Renal cortex interstitium (tissue), 15 donors: ENCODE measurements at places on chromosomes 5 and 9.

- DNase-seq, result no peak
Measured at GRCh38 chr5:143164557-143164956, 238.9 kb downstream of the NR3C1 start.

DNA sequence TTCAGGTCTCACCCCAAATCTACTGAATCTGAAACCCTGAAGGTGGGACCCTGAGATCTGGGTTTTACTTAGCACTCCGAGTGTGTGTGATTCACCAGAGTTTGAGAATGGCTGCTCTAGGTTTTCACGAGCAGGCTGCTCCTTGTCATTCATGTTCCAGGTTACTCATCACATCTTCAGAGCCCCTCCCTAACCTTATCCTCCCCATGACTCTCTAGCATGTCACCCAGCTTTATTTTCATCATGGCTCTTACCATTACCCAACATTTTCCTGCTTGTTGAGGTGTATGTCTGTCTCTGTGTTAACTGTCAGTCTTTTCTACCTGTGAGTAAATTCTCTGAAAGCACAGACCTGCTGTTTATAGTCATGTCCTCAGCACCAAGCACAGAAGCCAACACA is 319.2 kb downstream of the NSG2 start:
- no peak for DNase-seq

- no peak for DNase-seq
Measured at GRCh38 chr9:133788819-133789717, 50.9 kb upstream of the SARDH start.

DNA sequence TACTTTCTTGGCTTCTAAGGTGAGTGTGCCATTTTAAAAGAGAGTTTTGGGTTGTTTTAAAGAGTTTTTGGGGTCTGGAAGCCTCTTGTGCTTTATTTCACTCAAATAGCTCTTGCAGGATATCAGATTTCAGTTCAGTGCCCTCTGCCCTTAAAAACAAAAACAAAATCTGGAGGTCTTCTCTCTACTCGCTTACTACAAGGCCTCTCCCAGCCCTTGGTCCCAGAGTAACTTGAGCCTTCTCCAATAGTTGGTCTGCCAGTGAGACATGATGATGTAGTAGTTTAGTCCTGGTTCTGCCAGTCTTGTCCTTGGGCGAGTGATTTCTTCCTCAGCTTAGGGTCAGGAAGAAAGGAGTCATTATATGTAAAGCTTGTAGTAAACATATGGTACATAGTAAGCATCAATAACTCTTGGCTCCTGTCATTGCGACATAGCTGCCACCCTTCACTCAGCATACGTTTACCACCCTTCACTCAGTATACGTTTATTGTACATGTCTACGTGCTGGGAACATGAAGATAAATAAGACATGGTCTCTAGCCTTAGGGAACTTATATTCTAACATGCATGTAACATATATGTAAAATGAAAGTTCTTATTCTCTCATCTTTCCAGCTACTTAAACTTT is 147.6 kb downstream of the MAN2A1 start:
- DNase-seq, result no peak
